ENCODE measurements at places on chromosomes 13 and 19.

GRCh38 chr19:29887442-29887855 lies 54.6 kb upstream of the URI1 start:
- DNase-seq: no peak

GRCh38 chr13:100361504-100361903 lies 227.1 kb downstream of the GGACT start:
- DNase-seq: no peak

DNA sequence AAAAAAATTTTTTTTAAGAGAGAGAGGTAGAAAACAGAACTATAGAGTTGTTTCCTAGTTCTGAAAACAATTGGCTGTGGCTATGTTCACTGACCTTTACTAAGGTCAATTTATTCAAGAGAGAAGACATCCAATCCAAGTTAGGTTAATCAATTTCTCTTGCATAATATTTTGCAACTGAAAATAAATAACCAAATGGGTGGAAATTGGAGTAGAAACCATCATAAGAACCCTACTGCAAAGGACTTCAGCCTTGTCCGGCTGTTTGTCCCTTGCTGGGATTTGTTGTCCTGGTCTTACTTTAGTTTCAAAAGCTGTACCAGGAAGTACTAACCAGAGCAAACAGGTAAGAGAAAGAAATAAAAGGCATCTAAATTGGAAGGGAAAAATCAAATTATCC lies 23.3 kb upstream of the ZC3H13 start:
- no peak for DNase-seq

DNA sequence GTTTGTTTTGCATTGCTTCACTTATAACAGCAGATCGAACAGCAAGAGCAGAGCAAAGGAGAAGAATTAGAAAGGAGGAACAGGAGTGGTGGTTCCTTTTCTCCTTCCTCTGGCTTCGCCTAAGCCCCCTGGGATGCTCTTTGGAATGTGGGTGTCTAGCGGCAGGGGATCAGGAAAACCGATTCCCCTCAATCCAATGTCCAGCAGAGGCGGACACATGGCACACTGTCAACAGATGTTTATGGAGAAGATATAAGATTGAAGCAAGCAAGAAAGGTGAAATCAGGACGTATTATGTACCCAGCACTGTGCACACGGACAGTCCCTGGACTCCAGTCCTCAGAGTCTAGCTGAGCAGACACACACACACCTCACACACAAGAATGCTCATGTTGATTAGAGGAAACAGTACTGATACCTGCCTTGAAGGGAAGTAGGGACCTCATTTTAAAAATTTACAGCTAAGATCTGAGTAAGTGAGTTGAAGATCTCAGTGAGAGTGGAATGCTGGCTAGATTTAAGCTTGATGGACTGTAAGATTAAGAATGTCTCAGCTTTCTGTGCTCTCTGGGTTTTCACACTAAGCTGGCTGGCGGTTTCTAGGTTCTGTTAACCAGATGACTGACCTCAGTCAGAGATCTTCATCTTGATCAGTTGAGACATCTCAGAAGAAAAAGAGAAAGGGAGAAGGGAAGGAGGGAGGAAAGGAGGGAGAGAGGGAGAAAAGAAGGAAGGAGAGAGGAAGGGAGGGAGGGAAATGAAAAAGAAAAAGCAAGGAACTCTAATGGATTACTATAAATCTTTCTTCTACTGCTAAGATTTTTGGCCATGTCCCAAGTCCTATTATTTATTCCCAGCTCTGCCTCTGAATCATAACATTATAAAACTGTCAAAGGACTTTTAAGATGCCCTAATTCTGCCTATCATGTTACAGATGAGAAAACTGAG lies 44.8 kb downstream of the FLT1 start:
- DNase-seq: no peak

DNA sequence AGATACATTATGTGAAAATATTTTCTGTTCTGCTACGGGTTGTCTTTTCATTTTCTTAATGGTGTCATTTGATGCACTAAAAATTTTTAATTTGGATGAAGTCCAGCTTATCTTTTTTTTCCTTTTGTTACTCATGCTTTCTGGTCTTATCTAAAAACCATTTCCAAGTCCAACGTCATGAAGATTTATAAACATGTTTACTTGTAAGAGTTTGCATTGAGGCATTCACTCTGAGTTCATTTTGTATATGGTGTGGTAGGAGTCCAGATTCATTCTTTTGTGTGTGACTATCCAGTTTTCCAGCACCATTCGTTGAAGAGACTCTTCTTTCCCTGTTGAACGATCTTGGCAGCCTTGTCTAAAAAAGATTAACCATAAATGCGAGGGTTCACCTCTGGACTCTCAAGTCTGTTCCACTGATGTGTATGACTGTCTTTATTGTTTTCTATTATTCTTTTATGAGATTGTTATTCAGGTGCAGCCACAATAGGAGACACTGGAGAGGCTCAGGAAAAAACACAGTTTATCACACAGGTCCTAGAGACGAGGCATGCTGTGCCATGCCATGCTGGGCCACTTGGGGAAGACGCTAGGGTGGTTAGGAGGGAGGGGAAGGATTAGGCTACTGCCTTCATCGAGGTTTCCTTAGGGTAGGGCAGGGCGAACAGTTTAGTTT lies 35.0 kb downstream of the NAA16 start:
- DNase-seq: no peak

GRCh38 chr13:112642090-112642460 lies 47.8 kb upstream of the ATP11A start:
- no peak for DNase-seq

DNA sequence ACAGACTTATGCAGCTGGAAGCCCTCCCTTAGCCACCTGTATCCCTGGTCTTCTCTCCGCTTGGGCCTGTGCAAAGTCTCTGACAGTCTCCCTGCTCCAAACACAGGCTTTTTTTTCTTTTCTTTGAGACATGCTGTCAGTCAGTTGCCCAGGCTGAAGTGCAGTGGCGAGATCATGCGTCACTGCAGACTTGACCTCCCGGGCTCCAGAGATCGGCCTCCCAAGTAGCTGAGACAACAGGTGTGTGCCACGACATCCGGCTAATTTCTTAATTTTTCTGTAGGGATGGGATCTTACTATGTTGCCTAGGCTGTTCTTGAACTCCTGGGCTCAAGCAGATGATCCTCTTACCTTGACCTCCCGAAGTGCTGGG lies 1.6 kb downstream of the MZF1 start:
- no peak for DNase-seq

DNA sequence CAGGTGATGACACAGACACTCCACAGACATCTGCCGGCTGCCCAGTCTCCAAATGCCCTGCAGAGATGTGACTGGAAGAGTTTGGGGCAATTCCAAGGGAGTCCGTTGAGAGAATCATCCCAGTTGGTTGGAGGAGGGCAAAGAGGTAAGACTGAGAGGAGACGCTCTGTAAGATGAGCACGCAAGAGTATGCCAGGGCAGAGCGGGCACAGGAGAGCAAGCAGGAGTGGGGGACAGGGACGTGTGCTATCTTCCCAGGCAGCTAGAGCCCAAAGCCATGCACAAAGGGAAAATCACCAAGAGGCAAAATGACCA lies 156.3 kb upstream of the TSHZ3 start:
- DNase-seq: no peak

DNA sequence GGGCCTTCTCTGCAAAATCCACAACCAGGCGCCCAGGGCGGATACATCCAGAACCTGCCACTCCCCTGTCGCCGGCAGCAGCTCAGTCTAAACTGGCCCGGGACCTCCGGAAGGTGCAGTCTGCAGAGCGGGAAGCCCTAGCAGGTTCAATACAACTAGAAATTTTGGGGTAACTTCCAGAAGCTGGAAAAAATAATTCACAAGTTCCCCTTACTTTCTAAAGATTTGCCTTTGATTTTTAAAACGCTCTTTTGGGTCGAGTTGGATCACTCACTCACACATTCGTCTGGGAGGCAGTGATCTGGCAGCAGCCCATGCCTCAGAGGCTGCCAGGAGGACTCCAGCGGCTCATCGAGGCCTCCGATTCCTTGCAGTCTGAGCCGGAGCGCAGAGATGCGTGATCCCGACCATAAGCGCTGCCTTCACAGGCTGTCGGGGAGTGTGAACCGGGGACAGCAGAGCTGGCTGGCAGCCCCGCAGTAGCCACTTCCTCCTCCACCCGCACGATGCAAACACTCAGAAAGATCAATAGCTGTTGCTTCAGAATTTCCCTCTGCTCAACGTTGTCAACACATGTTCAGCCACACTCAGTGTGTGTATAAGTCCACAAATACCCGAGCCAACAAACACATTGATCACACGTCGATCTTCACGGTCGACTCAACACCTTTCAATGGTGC lies 35.6 kb upstream of the ZNF507 start:
- DNase-seq: no peak

DNA sequence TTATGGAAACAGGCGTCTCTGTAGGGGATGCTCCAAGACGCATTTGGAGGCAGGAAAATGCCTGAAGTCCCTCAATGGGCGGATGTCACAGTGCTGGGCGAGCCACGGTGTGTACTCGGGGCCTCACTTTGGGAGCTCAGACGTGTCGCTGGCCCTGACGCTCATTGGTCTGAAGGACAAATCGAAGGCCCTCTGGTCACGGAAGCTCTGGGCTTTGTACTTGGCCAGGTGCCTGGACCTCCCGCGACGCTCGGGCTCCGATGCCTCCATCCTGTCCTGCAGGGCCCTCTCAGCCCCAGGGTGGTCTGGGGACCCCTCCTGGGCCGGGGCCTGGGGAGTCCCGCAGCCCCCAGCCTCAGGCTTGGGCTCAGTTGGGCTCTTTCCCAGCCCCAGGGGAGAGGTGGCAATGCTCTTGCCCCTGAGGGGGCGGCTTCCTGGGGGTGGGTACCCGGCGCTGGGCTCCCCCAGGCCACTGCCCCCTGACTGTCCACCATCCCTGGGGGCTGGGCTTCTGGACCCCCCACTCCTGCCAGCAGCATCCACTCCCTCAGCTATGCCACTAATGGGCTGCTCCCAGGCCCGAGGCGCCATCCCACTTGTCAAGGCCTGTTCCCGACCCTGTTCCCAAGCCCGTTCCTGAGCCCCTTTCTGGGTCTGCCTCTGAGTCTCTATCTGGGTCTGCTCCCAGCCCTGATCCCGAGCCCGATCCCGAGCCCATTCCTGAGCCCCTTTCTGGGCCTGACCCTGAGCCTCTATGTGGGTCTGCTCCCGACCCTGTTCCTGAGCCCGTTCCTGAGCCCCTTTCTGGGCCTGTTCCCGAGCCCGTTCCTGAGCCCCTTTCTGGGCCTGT lies 39.5 kb upstream of the GRTP1 start:
- no peak for DNase-seq

DNA sequence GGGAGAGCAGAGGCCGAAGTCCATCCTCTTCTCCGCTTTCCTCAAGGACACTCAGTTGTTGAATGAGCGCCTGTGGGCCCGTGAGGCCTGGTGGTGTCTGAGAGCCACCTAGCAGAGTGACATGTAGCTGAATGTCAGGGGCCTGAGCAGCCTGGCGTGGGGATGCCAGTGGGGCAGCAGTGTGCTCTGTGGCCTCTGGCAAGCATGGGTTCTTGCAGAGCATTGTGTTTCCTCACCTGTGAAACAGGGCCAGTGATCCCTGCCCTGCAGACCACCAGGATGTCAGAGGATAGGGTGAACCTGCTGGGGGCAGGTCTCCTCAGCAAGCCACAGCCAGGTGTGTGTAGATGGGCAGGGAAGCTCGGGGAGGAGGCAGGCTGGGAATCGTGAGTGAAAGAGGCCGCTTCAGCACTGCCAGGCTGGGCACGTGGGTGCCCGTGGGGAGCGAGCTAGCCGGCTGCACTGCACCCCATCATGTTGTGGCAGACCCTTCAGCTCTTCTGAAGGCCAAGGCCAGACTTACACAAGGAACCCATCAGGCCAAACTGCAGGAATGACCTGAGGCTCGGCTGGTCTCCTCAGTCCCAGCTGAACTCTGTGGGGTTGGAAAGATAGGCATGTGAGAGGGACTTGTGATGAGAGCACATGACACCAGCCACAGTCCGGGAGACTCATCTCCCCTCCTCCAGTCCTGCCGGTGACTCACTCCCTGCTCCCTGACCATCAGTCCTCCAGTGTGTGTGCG lies 5.0 kb downstream of the PPP1R37 start:
- peak; percentile 54 for DNase-seq

- DNase-seq: no peak
Observed at GRCh38 chr13:103315711-103316110, 249.5 kb upstream of the SLC10A2 start.

GRCh38 chr19:3248728-3249326 lies 24.4 kb downstream of the CELF5 start:
- DNase-seq: no peak

GRCh38 chr13:49351871-49352270 lies 92.0 kb downstream of the CAB39L start:
- peak; percentile 43 for DNase-seq

DNA sequence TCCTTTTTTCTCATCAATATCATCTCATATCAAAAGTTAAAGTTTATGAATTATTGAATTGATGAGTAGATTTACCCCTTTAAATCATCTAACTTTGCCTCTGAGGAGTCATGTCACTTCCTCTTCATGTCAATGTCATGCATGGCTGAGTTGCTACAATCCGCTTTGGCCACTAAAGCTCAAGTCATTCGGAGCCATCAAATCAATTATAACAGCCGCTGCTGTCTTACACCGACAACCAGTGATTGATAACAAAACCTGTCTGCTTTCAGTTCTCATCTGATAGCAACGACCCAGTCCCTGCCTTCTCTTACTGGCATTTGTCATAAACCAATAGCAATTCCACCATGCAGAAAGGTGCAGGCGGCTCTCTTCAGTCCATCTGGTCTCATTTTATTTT lies 429.3 kb downstream of the DIAPH3 start:
- no peak for DNase-seq

DNA sequence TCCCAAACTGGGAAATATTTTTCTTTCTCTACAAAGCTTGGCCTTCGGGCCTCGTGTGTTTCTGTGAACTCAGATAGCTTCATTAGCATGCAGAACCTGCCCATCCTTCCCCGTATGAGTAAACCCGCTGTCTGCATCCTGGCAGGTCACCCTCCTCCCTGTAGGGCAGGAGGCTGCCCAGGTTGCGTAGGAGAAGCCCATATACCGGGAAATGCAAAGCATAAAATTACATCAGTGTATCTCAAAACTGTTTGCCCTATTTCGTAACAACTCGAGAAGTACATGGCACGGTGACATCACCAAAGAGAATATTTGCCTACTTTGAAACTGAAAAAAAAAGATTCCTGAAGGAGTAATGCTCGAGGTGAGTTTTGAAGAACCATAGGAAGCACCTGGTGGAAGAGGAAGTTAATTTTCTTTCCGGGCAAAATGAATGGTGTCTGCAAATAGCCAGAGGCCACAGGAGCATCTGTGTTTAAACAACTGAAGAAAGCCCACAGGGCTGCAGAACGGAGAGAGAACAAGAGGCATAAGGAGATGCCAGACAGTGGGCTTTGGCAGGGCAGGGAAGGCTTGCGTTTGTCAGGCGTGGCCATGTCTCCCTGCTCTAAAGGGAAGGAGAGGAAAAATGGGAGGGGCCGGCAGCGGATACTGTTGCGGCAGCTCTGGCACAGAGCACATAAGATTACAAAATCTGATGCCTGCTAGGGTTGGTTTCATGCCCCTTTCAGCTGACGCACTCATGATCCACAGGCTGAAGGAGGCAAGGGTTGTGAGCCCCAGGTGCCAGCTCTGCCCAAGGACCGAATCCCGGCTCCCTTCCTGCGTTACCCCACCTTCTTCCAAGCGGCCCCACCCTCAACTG lies 81.4 kb downstream of the IRS2 start:
- DNase-seq: no peak

GRCh38 chr13:57624565-57625435 lies 6.7 kb upstream of the PCDH17 start:
- DNase-seq: peak; percentile 21

GRCh38 chr19:47414469-47414868 lies 4.9 kb downstream of the MEIS3 start:
- DNase-seq: no peak

Data from amniotic stem cell (primary cell).